GM04504 (cell line): ENCODE measurements at places on chromosomes 3 and 15.

DNA sequence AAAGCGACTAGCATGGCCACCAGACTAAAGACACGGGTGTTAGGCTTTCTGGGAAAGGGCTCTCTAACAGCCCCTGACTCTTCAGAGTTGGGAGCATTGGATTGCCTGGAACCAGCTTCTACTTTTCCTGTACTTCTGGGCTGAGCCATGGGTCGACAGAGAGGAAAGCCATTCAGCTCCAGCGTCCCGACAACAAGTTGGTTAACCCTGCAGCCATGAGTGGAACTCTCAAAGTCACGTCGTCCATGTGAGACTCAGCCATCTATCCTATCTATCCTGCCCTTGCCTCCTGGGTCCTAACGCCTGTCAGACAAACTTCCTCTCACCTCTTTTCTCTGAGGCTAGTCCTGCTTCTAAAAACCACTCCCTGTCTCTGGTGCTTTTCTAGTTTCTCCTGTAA is 32.6 kb upstream of the TBC1D5 start:
- DNase-seq, result no peak

DNA sequence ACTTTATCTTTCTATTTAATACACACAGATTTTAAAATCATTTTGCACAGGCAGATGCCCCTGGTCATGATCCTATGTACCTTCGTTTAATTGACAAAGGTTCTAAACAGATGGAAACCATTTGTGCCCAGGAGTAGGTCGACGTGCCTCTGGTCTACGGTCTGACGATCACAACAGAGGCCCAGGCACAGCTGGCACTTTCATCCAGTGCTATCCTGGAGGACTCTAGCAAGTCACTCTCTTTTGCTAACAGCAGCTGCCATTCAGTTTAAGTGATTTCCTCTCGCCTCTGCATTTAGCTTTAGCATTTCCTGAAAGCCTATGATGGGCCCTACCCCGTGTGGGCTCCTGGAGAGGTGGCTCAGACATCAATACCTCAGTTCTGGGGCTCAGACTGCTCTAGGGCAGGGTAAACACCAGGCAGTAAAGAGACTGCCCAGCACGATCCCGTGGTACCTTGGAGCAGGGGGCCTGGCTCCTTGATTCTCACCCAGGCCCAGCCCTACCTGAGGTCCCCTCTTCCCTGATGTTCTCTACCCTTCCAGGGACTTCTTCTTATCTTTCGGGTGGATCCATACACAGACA is 83.2 kb upstream of the SNRPA1 start:
- no peak for DNase-seq

DNA sequence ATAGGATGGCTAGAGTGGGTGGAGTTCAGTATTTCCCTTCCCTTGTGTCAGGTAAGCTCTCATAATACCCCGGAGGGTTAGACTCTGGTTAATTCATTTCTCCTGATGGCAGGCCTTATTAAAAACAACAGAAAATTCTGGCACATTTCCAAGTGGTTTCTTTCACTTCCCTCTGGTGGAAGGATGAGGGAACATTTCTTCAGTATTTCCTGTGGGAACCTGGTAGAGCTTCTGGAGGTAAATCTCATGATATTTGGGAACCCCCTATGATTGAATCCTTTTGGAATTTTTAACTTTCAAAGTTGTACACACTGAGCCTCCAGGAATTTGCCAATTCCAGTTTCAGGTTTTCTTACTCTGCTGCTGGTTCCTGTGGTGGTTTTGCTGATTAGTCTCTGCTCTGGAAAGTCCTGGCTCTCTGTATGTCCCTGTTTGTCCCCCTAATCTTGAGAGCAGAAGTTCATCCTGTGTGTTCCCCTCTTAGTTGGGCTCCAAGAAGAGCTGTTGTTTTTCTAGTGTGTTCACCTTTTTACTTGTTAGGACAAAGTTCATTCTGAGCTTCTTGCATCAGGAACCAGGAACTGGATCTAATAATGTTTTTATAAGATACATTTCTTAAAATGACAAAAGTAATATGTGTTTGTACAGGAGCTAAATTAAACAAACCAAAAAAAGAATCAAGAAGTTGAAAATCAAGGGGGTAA is 12.1 kb downstream of the CHRNA7 start:
- DNase-seq, result no peak

- DNase-seq, result no peak
Measured at GRCh38 chr15:101033801-101034200, 114.6 kb downstream of the LRRK1 start.

DNA sequence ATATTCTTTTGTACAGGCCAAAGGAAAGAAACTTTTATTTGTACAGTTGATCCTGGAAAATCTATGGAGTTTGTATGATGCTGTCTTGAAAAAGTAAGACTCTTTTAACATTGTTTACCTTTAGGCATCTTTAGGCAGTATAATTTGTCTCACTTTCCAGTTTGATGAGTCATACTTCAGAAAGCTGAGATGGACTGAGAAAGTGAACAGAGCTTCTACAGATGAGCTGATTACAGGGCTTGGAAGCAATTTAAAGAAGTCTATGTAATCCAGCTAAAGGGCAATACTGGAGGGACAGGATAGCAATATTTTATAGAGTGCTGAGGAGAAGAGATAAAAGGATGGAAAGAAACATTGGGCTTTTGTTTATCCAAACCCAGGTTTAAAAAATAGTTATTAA is 123.5 kb upstream of the GOLGA6L4 start:
- no peak for DNase-seq

- DNase-seq, result no peak
Measured at GRCh38 chr3:87272718-87273341, 3.6 kb downstream of the POU1F1 start.

DNA sequence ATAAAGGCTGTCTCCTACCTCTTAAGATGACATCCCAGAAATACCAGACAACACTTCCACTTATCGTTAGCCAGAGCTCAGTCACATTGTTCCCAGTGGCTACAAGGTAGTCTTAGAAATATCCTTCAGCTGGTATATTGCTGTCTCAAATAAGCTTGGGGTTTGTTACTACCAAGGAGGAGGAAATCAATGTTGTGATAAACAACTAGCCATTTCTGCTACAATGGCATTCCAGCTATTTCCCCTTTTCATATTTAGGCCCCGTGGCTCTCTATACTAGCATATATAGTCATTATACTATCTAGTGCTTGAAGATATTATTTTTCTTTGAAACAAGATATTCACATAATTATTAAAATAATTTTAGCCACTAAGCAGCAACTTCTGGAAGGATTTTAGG is 56.5 kb downstream of the VPS8 start:
- DNase-seq, result no peak

GRCh38 chr3:188362405-188362831 is 208.5 kb downstream of the LPP start:
- peak; percentile 80 for DNase-seq

GRCh38 chr3:8993331-8993730 is 30.1 kb upstream of the RAD18 start:
- DNase-seq, result no peak
